ENCODE measurements at places on chromosomes 13 and 19.

DNA sequence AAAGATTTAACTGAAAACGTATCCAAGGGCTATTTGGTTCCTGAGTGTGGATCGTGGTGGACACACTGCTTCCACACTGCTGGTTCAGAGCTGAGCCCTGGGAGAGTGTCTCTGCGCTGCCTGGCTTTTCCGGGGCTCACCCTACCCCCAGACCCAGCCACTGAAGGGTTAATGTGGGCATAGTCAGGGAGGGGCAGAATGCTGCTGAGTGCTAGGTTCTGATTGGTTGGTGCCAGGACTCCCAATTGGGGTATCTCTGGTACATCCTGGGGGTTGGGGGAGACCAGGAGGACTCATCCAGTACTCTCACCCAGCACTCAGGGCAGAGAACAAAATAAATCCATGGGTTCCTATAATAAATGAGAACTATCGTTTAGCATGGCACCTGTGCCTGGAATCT is 142.3 kb downstream of the CACNA1A start:
- no peak for DNase-seq

- DNase-seq = no peak
Measured at GRCh38 chr19:5628919-5629481, 6.1 kb downstream of the SAFB start.

DNA sequence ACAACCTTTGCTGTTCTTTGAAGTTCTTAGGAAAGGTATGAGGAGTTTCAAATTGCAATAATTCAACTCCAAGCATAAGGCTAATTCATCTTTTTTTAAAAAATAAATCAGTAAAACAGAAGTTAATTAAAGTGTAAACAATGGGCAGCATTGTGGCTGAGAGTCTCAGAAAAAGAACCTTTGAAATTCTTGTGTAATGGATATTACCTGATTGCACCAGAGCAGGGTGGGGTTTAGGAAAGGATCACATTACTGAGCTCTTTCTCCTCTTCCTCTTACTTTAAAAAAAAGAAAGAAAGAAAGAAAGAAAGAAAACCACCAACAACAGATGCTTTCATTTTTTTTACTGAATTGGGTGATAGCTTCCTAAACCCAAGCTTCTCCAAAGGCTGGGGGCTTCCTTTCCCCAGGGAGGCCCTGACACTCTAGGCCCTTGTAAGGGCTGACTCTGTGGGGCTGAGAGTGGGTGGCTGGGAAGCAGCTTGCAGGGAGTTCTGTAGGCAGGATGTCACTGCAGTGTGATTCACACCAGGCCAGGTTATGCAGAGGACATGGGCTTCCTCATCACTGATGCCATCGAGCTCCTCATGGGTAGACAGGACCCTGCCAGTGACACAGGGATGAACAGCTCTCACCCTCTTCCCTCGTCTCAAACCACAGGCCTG is 564.5 kb downstream of the FGF9 start:
- no peak for DNase-seq

- DNase-seq = no peak
Measured at GRCh38 chr19:1459479-1459878, 9.6 kb downstream of the APC2 start.

DNA sequence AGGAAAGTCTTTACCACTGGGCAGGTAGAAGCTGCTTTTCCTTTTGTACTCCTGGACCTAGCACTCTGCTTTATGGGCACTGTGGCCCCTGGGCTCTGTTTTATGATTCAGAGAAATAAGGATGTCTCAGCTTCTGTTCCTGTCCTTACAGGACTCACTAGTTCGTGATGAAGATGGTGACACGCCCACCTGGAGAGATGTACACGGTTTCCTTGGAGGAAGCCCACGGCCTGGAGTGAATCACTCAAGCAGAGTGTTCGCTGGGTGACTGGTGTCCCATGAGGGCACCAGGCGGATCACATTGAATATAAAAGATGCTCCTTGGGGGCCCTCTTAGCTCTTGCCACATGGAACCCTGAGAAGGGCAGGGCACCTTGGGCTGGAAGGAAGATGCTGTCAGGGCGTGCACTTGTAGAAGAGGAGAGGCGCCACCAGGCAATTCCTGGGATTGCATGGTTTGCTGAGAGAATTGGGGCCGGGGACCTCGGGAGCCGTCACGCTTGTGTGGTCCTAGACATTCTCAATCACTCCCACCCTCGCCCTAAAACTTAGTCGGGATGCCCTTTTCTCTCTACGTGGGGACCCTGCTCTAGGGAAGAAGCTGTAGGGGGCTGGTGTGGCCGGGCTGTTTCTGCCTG is 202.6 kb downstream of the TSHZ3 start:
- peak; percentile 43 for DNase-seq

GRCh38 chr13:101627556-101627943 is 175.1 kb downstream of the ITGBL1 start:
- DNase-seq = no peak

DNA sequence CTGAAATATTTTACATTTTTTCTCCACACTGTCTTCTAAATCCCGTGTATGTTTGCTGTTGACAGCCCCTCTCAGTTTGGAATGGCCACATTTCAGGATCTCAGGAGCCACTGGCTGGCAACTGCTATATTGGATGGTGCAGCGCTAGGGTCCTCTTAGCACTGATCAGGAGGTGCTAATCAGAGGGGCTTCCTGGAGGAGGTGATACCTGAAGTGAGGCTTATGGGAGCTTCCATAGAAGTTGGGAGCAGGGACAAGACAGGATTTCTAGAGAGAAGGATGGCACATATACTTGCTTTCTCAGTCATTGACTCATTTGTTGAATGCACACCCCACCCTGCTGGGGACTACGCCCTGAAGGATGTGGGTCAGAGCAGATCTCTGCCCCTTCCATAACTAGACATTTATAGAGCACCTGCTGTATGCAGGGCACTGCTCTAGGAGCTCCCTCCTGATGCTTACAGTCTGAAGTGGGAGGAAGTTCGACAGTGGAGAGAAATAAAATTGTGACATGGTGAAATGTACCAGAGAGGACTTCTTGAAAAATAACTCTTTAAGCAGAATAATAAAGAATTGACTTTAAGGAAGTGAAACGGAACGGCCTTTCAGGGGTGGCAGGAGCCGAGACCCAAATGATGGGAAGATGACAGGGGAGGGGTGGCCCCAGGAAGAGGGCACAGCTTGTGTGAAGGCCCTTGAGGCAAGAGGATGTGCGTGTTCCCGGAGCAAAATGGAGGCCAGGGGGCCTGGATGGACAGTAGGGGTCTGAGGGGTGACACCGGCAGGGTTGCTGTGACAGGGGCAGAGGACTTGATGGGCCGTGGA is 13.1 kb downstream of the AP2A1 start:
- no peak for DNase-seq

DNA sequence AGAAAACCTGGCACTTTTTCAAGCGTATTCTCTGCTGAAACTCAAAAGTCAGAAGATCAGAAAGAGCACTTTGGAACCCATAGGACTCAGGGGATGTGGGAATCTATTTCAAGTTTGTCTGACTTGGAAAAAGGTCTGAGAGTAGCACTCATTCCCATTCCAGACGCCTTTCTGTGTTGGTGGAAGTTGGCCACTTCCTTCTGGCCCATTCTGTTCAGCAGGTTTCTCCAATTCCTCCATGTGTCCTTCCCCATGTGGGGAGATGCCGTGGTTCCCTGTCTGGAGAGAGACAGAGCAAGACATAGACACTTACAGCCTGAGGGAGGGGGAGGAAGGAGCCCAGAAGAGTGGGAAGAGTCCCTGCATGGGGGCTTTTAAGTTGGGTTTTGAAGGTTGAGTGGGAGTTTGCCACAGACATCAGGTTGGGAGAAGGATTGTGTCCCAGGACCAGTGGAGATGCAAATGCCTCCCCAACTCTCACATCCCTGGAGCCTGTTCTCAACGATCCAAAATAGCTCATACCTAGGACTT is 48.0 kb downstream of the CELF5 start:
- no peak for DNase-seq

DNA sequence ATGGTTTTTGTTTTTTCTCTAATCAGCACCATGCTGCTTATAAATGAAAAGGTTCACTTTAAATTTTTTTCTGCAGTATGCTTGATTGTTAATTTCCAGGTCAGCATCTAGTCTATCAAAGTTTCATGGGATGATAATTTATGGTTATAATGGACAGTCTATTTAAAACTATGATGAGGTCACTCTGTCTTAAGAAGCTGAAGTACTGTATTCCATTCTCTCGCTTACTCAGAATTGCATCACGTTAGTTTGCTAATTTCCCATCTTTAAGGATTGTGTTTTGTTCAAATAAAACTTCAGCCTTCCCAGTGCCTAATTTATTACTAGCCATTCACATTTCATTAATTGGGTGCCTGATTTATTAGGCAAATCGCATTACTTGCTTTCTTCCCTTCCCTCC is 94.3 kb downstream of the GPC6 start:
- no peak for DNase-seq

DNA sequence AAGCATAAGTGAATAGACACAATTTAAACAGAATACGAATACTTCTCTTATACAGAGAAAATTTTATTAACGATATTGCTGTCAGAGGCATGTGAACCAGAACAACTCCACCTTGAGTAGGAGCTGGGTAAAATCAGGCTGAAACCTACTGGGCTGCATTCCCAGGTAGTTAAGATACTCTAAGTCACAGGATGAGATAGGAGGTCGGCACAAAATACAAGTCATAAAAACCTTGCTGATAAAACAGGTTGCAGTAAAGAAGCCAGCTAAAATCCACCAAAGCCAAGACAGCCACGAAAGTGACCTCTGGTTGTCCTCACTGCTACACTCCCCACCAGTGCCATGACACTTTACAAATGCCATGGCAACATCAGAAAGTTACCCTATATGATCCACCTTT is 49.2 kb upstream of the TRPC4 start:
- DNase-seq = no peak

- no peak for DNase-seq
Measured at GRCh38 chr13:91400063-91400399, 1.6 kb downstream of the GPC5 start.

DNA sequence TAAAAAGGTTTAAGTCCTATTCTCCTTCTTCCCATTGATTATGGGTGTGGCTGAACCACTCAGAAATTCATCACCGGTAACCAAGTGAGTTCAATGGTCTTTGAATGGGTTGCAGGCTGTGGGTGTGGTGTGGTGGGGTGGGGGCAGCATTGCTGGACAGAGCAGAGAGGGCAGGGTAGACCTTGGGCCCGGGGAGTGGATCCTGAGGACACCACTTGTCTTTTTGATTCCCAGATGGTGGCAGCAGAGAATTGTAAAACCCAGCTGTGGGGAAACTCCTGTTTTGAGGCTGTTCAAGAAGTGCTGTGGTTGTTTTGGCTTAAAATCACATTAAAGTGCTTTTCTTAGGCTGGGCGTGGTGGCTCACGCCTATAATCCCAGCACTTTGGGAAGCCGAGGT is 45.8 kb upstream of the RGCC start:
- DNase-seq = no peak

DNA sequence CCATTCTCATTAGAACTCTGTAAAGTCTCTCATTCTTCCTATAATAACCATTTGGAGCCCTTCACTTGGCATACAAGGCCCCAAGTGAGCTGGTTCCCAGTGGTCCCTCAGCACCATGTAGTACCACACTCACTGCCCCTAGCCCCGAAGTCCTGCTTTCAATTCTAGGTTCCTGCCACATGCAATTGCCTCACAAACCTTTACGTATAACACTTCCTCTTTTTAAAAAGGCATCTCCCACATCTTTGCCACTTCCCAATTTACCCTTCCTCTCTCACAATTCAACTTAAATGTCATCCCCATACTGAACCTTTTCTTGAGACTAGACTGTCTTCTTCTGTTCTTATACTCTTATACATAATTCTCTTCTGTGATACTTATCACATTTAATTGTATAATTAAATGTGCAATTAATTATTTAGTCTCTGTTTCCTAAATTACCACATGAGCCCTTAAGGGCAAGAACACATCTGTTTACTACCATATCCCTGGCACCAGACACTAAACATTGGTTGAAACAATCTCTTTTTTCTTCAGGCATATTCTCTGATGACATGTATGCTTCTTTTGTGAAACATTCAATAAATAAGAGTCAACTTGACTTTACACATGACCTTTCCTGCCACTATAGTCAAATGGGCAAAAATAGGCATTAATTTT is 304.0 kb downstream of the SPRY2 start:
- no peak for DNase-seq

DNA sequence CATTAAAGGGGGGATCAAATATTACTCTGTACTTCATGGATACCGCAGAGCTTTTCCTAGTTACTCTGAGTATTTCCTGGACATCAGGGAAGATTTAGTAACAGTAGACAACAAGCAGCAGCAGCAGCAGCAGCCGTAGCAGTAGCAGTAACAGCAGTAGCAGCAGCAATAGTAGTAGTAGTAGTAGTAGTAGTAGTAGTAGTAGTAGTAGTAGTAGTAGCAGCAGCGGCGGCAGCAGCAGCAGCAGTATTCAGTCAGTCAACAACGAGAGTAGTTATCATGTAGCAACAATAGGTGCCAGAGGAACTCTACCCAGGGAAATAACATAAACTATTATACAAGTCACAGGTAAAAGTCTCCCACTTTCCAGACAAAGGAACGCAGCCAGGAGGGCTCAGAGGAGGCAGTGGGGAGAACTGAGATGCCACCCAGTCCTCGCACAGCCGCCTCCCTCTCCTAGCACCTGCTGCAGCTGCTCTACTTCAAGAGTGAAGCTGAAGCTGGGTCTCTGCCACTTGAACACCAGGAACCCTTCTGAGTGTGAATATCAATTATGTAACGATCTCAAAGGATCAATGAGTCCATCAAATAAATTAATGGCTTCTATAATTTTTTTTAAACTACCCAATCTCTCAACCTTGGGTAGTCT is 1.3 kb upstream of the DOCK9 start:
- no peak for DNase-seq

GRCh38 chr19:35138305-35138892 is at the start of gene FXYD1:
FXYD1 (plus strand) TSS chr19:35138824; CDS start chr19:35140080, 1,256 bp downstream.
- DNase-seq = no peak

GRCh38 chr13:46168341-46168740 is 13.6 kb downstream of the LCP1 start:
- DNase-seq = peak; percentile 43

- DNase-seq = no peak
Measured at GRCh38 chr13:31920727-31921100, 110.9 kb upstream of the FRY start.

All from epithelial cell of prostate (primary cell).